ENCODE measurements at places on chromosomes 5 and 9. TPM values are rescaled to one million over a fixed set of nuclear protein-coding genes. Genes with fewer than 3 reads are reported as not detected.

DNA sequence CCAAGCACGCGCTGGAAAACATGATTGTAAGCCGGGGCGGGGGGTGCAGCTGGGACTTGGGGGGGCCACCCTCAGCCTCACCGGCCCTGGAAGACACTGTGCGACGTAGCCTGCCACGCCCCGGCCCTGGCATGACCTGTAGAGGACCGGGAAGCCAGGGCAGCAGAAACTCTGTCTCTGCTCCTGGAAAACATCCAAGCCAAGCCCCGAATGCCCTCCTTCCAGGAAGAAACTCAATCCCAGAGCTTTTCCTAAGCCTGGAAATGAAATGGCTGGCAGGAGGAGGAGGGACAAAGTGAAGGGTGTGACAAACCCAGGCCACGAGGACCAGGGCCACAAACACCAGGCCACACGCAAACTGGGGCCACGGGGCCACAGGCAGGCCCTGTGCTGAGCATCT is 55.4 kb downstream of the KCNT1 start:
- no peak for DNase-seq

GRCh38 chr5:160792281-160792680 is 59.7 kb downstream of the ATP10B start:
- no peak for DNase-seq

DNA sequence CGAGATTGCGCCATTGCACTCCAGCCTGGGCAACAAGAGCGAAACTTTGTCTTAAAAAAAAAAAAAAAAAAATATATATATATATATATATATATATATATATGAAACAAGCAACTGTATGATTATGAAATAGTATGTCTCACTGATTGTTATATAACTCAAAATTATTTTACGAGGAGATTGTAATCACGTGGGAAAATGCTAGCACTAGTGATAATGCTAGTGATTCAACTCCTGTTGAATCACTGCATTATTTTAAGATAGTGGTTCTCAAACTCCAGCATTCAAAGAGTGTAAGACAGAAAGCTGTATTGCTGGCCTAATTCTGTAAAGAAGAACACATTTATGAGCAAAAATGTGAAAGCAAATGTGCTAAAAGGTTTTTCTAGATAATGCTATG is 12.4 kb upstream of the PTPN3 start:
- DNase-seq = no peak

GRCh38 chr9:84271531-84271900 is 69.0 kb downstream of the SLC28A3 start:
- DNase-seq = peak; percentile 69

DNA sequence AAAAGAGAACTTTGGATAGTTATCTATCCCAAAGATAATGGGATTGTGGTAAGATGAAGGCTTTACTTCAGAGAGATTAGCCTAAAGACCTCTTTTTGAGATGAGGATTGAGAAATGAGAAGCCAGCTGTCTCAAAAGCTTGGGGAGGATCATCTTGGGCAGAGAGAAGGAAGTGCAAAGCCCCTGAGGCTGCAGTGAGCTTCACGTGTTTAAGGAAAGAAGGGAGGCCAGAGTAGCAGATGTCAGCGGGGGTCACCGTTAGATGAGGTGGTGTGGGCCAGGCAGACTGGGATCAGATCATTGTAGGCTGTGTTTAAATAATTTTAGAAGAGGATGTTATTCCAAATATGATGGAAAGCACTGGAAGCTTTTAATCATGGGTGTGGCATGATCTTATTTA is 270.1 kb downstream of the ARHGEF28 start:
- DNase-seq = no peak

DNA sequence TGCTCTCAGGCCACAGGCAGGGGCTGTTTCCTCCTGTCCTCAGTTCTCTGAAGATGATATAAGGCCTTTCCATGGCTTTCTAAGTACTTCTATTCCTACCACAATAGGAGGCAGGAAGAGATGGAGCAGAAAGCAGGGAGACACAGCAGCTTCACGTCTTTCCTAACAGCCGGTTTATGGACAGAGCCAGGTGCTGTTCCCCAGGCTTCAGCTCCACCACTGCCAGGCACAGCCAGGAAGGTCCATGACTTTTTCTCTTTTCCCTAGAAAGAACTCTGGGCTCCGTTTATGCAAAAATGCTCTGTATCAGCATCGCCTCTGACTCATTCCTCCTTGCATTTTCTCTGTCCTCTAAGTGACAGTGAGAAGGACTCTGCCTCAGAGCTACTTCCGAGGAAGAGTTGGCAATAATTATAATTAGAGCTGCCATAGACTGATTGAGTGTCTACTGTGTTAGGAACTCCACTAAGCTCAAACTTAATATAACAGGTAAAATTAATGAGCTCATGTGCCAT is 478.5 kb downstream of the RASEF start:
- DNase-seq = no peak

- no peak for DNase-seq
Observed at GRCh38 chr9:132415181-132415580, 5.2 kb downstream of the CFAP77 start.

DNA sequence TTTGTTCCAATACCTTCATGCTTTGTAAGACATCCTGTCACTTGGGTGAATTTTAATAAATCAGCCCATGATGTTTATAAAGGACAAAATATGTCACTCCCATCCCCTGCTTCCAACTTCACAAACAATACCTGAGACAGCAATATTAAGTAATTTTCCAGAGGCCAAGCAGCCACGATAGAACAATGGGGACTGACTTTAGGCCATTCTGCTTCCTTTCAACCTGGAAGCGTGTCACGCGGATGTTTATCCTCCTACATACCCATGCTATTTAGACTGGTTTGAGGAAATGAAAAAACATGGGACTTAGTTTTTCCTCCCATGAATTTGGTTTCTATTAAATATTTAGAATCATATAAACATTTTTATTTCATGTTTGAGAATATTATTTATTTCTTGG is 82.9 kb downstream of the GRAMD2B start:
- no peak for DNase-seq

GRCh38 chr9:121529237-121529987 is 29.8 kb upstream of the GGTA1 start:
- DNase-seq = no peak

GRCh38 chr5:68891718-68892117 is 202.1 kb upstream of the SLC30A5 start:
- DNase-seq = peak; percentile 44

DNA sequence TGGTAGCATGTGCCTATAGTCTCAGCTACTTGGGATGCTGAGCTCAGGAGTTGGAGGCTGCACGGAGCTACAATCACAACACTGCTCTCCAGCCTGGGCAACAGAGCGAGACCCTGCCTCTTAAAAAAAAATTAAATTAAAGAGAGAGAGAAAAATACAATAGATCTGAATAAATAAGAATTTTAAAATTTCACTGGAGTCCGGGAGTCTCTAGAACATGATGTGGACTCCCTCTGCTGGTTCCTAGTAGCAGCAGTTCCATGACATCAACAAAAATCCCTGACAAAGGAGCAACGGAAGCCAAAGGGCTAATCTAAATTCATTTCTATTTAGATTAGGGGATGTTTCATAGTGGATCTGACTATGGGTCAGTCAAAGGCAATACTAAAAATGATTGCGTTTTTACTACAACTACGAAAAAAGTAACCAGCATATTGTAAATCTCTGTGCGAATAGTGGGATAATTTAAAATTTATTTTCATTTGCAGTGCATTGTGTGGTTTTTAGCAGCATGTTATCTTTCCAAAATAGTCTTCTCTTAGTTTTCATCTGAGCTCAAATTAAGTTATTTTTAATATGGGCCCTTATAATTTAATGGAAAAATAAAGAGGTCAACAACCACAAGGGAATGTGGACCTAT is 6.7 kb downstream of the INIP start:
- DNase-seq = no peak

GRCh38 chr9:136402067-136402466 is 2.1 kb upstream of the SNAPC4 start:
- DNase-seq = no peak

DNA sequence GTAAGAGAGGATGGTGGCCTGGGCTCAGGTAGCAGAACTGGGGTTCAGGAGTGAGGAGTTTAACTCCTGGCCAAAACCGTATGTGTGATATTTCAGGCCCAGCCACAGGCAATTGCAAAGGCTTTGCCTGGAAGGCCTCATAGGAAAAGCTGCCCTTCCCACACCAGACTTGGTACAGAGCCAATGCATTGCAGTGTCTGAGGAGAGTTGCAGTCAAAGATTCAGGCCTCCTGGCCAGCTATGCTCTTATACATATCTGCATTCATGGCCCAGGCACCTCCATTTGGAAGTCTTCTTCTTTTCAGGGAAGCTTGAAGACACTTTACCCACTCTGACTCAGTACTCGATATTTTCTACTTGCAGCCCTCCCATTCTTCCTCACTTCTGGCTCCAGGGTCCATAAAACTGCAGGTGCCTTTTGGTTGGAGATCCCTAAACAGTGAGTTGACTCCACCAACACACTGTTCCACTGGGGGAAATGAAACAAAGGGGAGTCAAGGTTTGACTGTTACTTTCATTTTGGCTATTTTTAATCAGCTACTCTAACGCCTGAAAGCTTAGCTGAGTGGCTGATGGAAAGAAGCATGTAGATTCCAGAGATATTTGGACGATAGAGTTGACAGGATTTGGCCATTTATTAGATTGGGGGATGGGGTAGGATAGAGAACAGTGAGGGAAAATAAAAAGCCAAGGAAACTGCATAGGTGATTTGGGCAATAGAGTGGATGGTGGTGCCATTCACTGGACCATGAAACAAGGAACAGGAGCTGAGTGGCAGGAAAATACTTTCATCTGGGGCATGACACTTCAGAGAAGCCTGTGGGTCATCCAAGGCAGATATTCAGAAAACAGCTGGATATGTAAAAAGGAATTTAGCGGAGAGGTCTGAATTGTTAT is 30.6 kb upstream of the IL33 start:
- no peak for DNase-seq

GRCh38 chr9:90943341-90943740 is 141.7 kb downstream of the SYK start:
- DNase-seq = no peak

DNA sequence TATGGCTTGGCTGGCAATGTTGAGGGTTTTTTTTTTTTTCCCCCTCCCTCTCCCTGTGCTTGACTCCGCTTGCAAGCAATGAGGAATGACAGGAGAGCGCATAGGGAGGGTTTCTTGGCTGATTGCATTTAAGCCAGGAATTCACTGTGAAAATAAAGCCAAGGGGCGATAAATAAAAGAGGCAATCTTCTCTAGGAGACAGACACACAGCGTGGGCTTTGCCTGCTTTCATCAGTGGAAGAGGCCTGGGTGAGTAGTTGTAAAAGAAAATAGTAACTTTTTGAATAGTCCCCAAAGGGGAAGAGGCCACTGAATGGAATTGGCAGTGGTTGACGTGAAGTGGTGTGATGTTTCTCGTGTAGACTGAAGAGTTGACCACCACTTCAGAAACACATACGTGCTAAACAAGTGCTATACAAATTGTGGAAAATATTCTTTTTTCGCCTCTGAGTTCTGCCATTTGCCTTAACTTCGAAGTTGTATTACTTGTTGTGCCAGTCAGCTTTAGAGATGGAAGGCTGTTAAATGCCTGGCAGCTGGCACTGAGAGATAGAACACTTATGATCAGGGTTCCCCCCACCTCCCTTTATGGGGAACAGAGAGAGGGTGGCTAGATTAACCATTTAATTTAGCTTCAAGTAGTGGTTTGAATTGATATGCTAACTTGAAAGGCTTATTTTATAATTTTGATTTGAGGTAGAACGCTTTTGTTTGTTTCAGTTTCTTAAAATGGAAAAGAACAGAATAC is 3.0 kb downstream of the ZSWIM6 start:
- DNase-seq = no peak

- DNase-seq = no peak
Observed at GRCh38 chr5:158039441-158039840, 180.5 kb upstream of the CLINT1 start.

GRCh38 chr9:4866239-4866969 is 73.7 kb downstream of the RCL1 start:
- peak; percentile 46 for DNase-seq

GRCh38 chr5:125037020-125037419 is 290.6 kb upstream of the ZNF608 start:
- DNase-seq = no peak

DNA sequence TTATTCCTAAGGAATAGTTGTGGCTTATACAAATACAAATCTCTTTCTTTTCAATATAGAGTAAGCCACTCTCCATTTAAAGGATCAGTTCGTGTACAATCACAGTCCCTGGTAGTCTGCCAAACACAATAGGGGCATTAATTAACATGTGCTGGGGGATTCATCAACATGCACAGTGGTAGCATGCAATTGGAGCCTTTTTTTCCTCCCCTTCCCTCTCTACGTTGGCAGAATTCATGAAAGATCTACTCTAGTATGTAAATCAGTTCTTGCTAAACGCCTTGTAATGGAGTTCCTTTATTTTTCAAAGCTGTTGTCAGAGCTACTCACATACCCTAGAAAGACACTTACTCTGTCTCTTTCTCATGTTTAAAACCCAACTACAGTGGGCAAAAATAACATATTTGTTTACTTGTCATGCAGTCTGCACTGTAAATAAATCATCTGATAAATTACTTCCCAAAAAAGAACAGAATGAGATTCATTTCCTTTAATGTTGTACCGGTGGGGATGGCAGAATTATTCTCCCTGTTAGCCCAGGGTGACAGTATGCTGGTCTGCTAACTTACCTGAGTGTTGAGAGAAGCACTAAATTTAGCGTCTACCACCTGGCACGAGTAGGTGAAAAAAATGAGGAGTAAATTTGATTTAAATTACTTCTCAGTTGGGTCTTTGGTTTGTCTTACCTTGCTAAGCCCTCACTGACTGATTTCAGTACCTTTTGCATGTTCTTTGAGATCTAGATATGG is 341.5 kb upstream of the CCNH start:
- no peak for DNase-seq

DNA sequence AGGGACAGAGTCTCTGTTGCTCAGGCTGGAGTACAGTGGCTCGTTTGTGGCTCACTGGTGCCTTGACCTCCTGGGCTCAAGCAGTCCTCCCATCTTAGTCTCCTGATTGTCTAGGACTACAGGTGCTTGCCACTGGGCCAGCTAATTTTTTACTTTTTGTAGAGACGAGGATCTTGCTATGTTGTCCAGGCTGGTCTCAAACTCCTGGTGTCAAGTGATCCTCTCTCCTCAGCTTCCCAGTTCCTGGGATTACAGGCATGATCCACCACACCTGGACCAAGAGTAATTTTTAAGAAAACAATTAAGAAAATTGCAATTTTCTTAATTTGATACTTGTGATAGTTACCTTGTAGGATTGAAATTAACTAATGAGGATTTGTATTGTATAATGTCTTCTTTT is 73.9 kb downstream of the GPBP1 start:
- no peak for DNase-seq

The HTR1A gene
- not detected for total RNA-seq

The PCDHB2 gene
- not detected for total RNA-seq

The TXNDC8 gene
- total RNA-seq = not detected

The TOPORS gene
- total RNA-seq = 12.8 TPM

The SHISAL2B gene
- total RNA-seq = not detected

The TAF11L10 gene
- total RNA-seq = not detected

The SELENOP gene
- total RNA-seq = 0.16 TPM

The TRPM6 gene
- total RNA-seq = not detected

The GABRA1 gene
- not detected for total RNA-seq

The RANBP17 gene
- not detected for total RNA-seq

The IRGM gene
- total RNA-seq = 4.1 TPM

The IFNA21 gene
- not detected for total RNA-seq

The CDH6 gene
- total RNA-seq = not detected

The TLX3 gene
- not detected for total RNA-seq

The GPR151 gene
- total RNA-seq = not detected

The IL3 gene
- total RNA-seq = 8.9 TPM

The PKD2L2 gene
- total RNA-seq = not detected
